HFFc6 (cell line): ENCODE measurements at places on chromosomes 11 and 22. TPM values are rescaled to one million over a fixed set of nuclear protein-coding genes. Genes with fewer than 3 reads are reported as not detected.

- DNase-seq = no peak
Observed at GRCh38 chr11:67983951-67984350, 19.9 kb downstream of the UNC93B1 start.

Gene BIK
- total RNA-seq = not detected in 3 replicates

GRCh38 chr11:108871152-108871551 lies 206.3 kb downstream of the DDX10 start:
- peak; percentile 45 for DNase-seq

Gene NTM
- 17.9 to 24.2 TPM (median 23.6 TPM) in 3 replicates for total RNA-seq

Gene OR4A16
- total RNA-seq = not detected in 3 replicates

DNA sequence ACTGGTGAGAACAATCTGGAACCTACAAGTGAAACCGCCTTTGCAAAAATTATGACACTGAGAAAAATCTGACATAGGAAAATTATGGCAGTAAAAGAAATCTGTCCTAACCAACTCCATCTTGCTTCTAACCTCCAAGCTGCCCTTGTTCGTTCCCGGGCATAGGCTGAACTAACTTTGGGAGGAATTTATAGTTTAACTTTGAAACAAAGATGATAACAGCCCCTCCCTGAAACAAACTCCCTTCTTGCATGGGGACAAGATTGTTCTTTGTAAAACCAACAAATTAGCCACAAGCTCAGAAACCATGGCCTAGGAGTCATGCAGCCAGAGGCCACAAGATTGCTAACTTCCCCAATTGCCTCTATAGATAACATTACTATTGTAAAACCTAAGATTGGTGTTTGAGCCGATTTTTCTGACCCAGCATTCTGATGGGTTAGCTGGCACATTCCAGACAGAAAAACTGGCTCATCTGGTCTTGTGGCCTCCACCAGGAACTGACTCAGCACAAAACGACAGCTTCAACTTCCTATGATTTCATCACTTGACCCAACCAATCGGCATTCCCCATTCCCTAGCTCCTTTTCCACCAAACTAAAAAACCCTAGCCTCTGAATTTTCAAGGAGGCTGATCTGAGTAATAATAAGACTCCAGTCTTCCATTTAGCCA lies 3.6 kb upstream of the CCDC81 start:
- peak; percentile 63 for DNase-seq

GRCh38 chr22:20857247-20857643 lies 1.4 kb downstream of the PI4KA start:
- no peak for DNase-seq
